ENCODE measurements at places on chromosomes 7 and 10.

DNA sequence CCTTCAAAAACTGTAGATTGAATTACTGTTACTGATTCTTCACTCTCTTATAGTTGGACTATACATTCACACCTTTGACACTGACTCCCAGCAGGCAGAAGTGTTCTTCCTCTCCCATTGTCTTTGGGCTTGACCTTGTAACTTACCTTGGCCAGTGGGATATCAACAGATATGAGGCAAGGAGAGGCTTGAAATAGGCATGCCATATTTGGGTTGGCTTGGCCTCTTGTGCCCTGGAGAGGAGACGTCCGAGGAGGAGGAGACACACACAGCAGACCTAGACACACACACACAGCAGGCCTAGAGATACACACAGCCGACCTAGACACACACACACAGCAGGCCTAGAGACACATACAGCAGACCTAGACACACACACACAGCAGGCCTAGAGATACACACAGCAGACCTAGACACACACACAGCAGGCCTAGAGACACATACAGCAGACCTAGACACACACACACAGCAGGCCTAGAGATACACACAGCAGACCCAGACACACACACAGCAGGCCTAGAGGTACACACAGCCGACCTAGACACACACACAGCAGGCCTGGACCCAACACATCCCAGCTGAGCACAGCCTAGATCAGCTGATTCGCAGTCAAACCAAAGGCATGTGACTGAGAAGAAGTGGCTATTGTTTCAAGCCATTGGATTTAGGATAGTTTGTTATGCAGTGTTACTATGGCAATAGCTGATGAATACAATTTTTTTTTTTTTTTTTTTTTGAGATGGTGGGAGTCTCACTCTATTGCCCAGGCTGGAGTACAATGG is 12.5 kb upstream of the GNA12 start:
- DNase-seq = no peak

DNA sequence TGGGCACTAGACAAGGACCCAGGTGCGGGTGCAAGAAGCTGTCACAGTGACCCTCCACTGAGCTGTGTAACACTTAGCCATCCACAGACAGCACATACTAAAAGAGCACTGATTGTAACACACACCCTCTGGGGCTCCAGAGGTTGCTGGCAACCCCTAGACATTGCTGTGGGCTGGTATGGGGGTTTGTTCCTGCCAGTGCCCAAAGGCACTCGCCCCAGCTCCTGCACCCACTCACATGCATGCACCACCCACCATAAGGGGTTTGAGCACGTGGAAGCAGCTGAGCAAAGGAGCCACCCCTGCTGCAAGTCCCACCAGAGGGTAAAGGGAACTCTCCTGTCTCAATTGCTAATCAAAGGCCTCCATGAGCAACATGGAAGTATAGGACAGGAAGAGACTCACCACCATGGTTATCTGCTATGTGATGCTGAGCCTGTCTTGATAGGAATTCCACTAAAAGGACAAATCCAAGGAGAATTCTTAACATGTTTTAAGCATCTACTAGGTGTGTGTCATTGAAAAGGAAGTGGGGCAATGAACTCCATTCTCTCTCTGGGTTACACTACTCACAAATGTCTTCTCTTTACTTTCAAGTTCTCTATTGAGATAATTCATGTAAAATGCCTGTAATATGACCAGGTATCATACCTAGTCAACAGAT is 103.1 kb downstream of the GFRA1 start:
- no peak for DNase-seq

DNA sequence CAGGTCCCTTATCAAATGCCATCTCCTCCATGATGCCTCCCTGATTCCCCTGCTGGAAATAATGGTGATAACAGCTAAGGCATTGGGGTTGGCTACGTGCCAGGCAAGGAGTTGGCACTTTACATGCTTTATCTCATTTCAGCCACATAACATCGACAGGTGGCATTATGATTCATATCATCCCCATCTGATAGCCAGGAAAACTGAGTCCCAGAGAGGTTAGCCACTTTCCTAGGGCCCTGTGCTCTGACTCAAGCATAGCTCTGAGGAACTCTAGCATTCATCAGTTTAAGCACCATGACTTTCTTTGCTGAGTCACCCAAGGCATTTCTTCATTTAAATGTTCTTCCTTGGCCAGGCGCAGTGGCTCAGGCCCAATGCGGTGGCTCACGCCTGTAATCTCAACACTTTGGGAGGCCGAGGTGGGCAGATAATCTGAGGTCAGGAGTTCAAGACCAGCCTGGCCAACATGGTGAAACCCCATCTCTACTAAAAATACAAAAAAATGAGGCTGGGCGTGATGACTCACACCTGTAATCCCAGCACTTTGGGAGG is 6.6 kb downstream of the LEP start:
- DNase-seq = peak; percentile 13

- DNase-seq = no peak
Measured at GRCh38 chr7:2151801-2152612, 80.7 kb downstream of the MAD1L1 start.

GRCh38 chr7:131111081-131111576 is 216.5 kb upstream of the MKLN1 start:
- peak; percentile 39 for DNase-seq

DNA sequence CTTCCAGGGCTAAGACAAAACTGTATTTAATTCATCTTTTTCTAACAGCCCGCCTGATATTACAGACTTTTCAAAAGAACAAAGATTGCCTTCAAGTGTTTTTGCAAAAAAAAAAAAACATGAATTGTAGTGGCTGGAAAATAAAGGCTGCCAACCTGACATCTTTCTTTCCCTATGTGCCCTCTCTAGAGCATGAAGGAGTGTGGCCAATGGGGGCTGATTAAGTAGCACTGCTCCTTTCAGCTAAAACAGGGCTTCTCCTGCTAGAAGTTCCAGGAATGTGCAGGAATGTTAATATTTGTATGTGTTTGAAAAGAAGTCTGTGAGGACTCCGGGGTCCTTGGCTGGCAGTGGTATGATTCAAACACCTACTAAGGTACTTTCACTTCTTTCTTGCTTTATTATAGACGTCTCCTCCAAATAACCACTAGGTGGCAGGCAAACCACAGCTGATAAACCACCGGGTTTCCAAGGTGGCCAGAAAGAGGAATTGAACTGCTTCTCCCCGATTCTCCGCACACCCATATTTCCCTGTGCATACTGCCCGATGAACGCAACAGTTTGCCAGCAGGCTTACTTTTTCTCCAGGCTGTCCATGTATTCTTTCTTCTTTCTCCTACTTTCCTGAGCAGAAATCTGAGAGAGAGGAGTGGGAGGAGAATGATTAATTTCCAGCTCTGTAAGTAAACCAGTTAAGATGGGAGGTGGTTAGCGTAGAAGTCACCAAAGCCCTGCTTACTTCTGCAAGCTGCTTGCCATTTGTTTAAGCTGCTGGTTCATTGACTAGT is 56.8 kb upstream of the DGKI start:
- DNase-seq = peak; percentile 73

- DNase-seq = no peak
Measured at GRCh38 chr7:11434366-11434765, 397.6 kb downstream of the THSD7A start.

- DNase-seq = no peak
Measured at GRCh38 chr7:5500056-5500776, 76.6 kb upstream of the TNRC18 start.

Data from T-helper 2 cell (primary cell).